ENCODE measurements at places on chromosomes 12 and 14. TPM values are rescaled to one million over a fixed set of nuclear protein-coding genes. Genes with fewer than 3 reads are reported as not detected.

DNA sequence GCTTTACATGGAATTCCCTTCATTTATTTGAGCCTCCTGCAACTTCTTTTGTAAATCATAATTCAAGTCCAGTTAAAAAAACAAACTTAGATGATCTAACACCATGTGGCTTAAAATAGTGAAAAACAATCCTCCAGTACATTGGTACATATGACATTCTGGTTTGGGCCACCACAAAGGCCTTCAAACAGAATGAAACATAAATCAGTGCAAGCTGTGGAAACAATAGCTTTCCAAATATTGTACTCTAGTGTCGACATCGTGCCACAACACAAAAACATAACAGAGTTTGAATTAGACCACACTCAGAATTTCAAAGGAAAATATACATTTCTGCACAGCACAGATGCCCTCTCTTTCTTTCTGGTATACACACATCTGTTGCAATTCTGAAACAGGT lies 751.3 kb downstream of the SLC6A15 start:
- DNase-seq = no peak

DNA sequence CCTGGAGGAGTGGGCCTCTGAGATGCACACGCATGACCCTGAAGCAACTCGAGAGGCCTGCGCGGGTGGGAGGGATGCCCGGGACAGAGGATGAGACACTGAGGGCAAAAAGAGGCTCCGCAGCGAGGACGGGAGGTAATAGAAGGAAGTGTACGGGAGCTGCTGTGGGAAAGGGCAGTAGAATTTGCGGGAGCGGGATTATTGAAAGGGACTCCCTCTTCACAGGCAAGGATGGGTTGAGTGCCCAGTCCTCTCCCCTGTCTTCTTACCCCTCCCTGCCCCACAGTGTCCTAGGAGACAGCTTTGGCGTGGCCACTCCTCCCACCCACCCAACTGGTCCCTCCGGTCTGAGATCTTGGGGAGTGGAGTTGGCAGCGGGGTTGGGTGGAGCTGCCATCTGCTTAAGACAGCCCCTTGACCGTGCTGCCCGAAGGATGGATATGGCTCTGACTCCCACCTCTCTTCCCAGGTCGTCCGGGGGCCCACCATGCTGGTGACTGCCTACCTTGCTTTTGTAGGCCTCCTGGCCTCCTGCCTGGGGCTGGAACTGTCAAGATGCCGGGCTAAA lies 15.7 kb upstream of the ESPL1 start:
- peak; percentile 82 for DNase-seq

DNA sequence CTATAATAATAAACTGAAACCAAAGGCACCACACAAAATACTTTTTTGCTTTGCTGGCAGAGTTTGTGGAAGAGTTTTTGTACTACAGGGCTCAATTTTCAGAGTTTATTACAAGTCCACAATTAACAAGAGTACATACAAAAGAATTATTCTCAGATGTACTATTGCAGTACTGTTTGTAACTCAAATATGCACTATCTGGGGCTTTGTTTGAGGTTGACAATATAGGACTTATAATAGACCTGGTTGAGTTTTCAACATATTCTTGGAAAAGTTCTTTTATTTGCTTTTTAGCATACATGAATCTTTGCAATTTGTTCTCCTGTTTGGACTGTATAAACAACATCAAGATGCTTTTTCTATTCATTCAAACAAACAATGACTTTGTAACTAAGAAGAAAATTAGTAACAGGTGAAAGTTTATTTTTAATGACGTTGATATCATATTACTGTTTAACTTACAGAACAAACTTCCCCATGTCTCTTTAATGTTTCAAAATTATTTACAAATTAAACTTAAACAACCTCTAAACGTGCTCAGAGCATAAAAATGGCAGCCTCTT lies 407.4 kb upstream of the PRICKLE1 start:
- peak; percentile 31 for DNase-seq

GRCh38 chr14:38197784-38198335 lies 9.8 kb upstream of the SSTR1 start:
- no peak for DNase-seq

DNA sequence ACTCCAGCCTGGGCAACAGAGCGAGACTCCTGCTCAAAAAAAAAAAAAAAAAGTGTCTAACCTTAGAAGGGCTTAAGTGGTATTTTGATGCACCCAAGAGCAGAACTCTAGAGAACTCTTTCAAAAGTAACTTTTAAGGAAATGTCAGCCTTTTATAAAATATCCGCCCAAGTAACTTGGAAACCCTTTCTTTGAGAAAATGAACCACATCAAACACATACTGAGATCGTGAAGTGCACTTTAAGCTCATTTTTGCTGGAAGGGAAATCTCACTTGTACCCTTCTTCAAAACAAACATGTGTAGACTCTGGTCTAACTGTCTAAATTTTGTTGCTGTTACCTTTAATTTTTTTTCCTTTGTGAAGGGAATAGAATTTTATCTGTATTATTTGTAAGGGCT lies 5.5 kb downstream of the C12orf56 start:
- no peak for DNase-seq

DNA sequence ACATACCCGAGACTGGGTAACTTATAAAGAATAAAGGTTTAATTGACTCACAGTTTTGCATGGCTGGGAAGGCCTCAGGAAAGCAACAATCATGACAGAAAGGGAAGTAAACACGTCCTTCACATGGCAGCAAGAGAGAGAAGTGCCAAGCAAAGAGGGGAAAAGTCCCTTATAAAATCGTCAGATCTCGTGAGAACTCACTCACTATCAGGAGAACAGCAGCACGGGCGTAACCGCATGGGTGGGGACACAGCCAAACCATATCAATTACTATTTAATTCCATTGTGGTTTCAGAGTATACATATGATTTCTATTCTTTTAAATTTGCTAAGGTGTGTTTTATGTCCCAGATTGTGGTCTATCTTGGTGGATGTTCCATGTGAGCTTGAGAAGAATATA lies 117.9 kb downstream of the SCAF11 start:
- DNase-seq = no peak

DNA sequence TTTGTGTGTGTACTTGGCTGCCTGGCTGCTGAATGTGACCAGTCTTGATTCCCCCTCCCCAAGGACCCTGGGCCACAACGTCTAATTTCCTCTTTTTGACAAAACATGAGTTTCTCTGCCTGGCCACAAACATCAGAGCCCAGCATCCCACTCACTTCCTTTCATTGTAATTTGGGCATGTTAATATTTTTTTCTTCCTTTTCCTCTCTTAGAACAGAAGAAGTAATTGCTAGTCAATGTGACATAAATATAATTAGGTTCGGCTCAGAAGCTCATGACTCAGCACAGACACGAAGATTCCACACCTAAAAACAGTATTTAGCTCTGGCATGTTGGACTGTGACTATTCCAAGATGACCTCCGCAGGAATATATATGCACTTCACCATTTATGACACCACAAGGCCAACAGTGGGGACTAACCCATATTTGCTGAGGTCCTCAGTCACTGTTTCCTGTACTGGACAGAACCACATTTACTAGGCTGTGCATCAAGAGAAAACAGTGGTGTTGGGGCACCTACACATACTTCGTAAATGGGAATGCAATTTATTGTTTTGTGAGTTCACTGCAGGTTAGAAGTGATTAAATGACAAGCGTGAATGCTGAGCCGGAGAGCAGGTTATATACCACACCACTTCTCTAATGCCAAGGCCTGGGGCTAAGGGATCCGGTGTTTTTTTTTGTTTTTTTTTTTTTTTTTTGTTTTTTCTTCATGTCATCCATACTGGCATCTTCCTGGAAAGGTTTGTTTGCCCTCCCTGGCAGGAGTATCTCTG lies 4.2 kb downstream of the GSG1 start:
- peak; percentile 35 for DNase-seq

GRCh38 chr12:106564678-106565329 lies 18.0 kb upstream of the RFX4 start:
- peak; percentile 51 for DNase-seq

The DBX2 gene
- total RNA-seq = not detected

DNA sequence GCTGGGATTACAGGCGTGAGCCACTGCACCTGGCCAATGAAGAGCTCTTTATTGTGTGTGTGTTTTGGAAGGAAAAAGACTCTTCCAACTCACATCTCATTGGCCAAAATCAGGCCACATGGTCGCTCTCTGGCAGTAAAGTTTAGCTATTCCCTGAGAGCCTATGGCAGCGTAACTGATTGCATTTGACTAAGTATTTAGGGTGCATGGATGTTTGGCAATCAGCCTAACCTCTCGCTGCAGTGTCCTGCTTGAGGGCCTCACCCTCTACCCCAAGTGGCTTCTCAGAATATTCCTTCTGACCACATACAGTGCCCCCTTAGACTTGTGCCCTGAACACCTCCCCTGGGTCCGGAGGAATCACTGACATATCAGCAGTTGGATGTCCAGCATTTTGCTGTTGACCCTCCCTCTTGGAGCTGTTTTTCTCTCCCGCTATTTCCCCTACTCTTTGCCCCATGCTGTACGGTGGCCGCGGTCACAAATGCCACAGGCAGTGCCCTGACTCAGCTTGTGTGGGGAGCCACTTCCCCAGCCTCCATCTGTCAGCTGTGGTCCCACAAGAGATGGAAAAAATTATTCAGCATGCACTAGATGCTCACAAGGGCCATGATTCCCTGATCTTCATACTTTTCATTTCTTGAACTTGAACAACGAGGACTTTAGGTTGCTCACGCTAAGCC lies 9.5 kb downstream of the PHETA1 start:
- no peak for DNase-seq

- DNase-seq = no peak
These were observed 48.3 kb downstream of the STAB2 start for GRCh38 chr12:103635419-103635818.

DNA sequence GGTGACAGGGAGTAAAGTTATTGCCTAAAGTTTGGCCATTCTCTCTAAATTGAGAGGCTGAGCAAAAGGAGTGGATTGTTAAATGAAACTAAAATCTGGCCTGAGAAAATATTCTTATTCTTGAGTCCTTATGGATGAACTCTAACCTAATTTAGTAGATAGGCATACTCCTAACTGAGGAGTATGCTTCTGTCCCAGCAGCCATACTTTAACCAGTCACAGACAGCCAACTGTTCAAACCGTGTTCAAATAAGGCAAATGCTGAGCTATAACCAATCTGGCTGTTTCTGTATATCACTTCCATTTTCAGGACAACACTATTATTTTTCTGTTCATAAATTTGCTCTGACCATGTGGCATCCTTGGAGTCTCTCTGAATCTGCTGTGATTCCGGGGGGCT lies 75.9 kb upstream of the RERGL start:
- no peak for DNase-seq

- peak; percentile 73 for DNase-seq
These were observed 128.2 kb downstream of the KLHL28 start for GRCh38 chr14:44833376-44834060.

GRCh38 chr12:45431126-45431525 lies 215.2 kb downstream of the ANO6 start:
- no peak for DNase-seq

The AKAP5 gene
- total RNA-seq = 0.58 TPM

GRCh38 chr12:103751600-103751999 lies 89.4 kb downstream of the NT5DC3 start:
- DNase-seq = no peak

- DNase-seq = no peak
These were observed 38.4 kb downstream of the SLCO1A2 start for GRCh38 chr12:21296348-21296747.
